ENCODE measurements at places on chromosomes 3 and 15. TPM values are rescaled to one million over a fixed set of nuclear protein-coding genes. Genes with fewer than 3 reads are reported as not detected.

- no peak for DNase-seq
Measured at GRCh38 chr3:122697952-122698620, 17.4 kb downstream of the PARP14 start.

DNA sequence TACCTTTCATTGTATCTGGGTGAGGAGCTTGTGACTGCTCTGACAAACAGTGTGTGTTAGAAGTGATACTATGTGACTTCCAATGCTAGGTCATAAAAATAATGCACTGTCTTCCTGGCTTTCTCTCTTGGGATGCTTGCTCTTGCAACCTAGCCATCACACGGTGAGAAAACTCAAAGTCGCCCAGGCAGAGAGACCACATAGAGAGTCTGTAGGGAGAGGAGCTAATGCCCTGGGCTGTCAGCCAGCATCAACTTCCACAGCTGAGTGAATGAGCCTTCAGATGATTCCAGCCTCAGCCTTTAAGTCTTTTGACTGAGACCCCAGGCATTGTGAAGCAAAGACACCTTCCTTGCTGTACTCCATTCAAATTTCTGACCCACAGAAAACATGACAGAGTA is 220.6 kb upstream of the SGO1 start:
- DNase-seq: no peak

DNA sequence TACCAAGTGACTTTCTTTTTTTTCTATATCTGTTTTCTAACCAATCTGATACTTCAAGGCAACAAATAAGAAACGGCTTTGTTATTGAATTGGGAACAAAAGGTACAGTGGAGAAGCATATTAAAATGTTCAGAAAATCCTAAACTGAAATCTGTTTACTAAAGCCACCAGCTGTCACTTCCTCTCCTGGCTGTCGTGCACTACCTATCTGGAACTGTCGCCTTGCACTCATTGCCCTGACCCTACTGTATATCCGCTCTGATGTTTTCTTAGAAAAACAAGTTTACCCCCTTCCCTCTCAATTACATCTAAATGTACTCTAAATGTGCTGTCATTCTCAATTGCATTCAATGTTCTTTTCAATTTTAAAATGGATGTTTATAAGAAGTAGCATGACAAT is 439.8 kb upstream of the ARRDC4 start:
- no peak for DNase-seq

- DNase-seq: no peak
Measured at GRCh38 chr3:195040094-195040493, 230.9 kb downstream of the XXYLT1 start.

DNA sequence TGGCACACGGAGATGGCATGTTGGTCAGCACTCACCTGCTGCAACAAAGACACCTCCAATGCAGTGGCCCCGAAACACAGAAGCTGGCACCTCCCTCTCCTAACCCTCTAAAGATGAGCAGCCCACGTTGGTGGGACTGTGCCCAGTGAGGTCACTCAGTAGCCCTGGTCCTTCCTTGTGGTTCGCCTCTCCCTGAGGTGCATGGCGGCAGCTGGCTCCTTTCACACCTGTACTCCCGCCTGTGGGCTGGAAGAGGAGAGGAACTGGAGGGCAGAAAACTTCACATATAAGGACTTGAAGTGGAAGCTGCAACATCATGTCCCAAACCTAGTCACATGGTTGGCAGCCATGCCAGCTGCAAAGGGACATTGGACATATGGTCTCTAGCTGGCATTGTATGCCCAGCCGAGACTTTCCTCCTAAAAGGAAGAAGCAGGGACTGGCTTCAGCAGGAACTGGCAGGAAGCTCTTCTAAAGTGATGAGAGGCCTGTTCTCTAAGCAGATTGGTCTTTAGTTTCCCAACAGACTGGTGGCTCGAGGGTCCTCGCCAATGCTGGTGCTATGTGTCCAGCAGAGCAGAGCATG is 10.8 kb upstream of the C3orf22 start:
- DNase-seq: no peak

DNA sequence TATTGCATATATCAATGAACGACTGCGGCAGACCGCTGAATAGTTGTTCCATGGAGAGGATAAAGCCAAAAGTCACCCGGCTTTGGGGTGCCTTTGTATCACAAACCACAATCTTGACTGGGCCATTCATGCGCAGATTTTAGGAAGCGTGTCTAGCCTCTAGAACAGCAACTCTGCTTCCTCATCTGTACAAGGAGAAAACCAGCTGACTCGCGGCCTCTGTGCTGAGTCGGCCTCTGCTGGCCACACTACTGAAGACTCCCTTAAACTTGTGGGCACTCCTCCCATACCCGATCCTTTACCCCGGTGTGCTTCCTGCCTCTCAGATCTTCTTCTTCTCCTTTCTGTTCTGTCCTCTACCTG is 872 bp downstream of the DLEC1 start:
- DNase-seq: peak; percentile 41

DNA sequence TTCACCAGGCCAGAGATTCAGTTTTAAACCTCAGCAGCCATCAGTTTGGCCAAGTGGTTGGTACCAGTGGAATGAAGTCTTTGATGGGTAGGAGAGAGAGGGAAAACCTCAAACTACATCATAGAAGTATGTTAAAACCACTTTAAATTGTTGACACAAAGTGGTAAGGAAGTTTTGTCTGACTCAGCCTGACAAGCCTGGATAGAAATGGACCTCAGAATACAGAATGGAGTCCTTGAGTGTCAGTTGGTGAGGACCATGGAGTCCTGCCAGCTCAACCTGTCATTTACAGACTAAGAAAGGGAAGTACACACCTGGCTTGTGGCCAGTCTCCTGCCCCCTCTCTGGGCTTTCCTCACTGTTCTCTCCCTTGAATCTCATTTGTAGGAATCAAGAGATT is 12.1 kb downstream of the EAF1 start:
- no peak for DNase-seq

DNA sequence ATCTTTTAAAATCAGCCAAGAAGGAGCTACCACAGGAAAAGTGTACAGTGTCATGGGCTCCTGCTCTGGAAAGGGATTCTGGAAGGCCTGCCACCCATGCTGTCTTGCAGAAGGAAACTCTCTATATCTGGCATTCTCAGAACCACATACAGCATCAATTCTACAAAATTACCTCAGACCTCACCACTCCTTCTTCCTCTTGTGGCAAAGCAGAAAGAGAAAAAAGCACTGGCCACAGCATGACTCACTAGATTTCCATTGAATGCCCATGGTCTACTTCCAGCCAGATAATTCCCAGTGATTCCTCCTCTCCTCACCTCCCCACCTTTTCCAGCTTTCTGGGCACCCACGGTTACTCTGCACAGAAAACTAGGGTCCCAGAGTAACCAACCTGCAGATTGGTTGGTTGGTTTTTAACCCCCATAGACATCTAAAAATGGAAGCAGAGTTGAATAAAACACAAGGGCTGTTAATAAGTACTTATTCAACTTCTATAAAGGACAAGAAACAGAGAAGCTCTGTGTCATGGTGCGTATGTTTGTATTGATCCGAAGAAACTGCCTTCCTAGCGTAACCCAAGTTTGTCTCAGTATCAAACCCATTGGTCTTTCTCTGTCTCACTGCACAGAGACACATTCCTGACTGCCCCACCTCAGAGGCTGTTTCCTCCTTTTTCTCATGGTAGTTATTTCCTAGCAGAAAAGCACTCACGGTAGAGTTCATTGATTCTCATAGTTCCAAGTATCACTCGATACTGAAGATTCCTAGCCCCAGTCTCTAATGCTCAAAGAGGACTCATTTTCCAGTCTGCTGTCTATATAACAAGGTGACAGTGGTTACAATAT is 67.7 kb downstream of the LDHAL6B start:
- no peak for DNase-seq

GRCh38 chr15:101193806-101194545 is 57.9 kb downstream of the CHSY1 start:
- no peak for DNase-seq

DNA sequence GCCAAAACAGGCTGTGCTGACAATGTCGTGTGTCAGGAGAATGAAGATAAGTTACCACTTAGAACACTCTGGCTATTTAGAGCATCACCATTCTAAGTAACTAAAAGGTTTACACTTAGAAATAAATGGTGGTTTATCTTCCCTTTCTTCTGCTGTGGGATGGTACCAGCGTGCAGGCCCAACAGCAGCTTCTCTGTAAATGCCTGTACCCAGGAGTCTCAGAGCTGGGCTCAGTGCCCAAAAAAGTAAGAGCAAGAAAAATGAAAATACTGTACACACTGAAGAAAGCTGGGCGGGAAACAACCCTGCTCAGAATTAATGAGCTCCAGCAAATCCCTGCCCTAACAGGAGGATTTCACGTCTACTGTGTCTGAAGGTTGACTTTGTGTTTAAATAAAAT is 206.5 kb downstream of the MFSD1 start:
- no peak for DNase-seq

- DNase-seq: no peak
Measured at GRCh38 chr3:135125171-135125801, 330.2 kb downstream of the EPHB1 start.

- no peak for DNase-seq
Measured at GRCh38 chr15:101252836-101253235, 988 bp upstream of the CHSY1 start.

DNA sequence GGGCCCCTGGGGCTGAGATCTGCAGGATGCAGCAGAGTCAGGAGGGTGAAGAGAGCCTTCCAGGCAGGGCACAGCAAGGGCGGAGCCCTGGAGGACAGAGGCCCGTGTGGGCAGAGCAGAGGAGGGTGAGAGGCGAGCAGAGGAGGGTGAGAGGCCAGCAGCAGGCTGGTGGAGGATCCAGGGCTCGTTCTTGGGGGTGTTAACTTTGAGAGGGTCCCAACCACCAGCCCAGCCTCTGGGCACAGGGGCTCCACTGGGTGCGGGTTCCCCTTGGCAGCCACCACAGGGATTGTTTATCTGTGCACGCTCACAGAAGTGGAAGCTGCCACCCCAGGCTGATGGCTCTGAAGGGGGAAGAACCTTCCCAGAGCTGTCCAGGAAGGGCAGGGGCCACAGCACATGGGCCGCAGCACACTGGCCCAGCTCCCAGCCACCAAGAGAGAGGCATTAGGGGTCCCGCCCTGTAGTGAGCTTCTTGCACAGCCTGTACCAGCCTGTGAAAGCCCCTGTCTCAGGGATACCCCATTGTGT is 9.3 kb upstream of the PLXND1 start:
- DNase-seq: no peak

DNA sequence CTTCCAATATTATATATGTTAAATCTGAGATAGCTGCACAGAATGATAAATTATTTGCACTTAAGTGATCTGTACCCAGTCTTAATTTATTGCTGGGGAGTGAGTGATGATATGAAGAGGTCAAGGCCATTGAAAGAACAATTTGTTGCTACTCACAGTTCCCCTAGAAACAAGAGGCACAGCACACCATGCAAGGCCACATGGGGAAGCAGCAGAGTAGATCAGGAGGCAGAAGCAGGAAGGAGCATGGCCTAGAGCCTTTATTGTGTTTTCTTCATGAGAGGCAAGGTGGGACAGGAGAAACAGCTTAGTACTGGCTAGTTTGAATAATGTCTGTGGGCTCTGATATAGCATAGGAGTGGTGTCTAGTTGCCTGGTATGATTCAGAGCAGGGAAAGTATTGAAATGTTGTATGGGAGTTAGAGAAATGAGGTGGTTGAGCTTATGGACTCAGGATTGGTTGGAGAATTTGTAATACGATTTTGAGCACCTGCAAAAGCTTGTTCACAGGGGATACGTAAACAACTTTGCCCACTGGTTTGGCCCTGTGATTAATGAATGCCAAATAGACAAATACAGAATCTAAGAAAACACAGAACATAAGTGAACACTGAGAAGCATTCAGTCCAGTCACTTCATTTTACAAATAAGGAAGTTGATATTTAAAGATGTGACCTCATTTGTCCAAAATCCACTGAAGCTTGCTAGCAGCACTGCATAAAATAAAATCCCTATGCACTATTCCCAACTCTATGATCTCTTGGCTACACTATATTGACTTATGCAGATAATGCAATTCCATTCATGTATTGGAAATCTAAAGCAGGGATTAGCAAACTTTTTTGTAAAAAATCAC is 71.7 kb downstream of the TMCO5A start:
- no peak for DNase-seq

DNA sequence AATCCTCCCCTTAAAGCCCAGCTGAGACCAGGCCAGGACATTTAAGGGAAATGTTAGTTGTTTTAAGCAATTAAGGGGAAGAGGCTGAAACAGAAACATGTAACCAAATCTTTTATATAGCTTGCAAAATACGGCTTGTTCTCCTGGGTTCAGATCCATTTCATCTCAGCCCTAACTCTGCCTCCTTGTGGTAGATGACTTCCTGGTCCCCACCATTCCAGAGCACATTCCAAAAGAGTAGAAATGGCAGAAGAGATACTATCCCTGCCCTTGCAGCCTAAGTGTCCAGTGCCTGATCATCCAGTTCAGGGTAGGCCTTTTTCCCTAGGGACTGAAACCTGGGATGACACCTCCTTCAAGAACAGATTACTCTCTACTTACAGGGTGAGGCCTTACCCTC is 266.2 kb upstream of the VEPH1 start:
- no peak for DNase-seq

DNA sequence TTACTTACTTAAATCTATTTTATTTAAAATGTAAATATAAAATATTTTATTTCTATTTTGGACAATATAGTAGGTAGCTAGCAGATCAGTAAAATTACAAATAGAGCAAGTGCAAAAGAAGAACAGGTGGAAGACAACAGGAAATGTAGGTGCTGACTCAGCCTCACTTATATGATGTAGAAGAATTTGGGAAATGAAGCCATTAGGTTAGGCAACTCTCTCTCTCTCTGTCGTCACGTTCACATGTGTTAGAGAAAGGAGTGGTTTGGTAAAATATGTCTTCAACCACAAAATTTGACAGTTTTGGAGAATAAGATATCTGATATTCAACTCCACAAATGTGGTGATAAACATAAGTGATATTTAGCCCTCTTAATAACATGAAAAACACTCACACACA is 532.5 kb upstream of the KCNMB2 start:
- DNase-seq: no peak

GRCh38 chr15:33729653-33730052 is 238.6 kb upstream of the CHRM5 start:
- no peak for DNase-seq

- no peak for DNase-seq
Measured at GRCh38 chr3:32667072-32667582, 17.9 kb upstream of the CNOT10 start.

SST gene
- total RNA-seq: not detected

FBXO40 gene
- not detected for total RNA-seq

LYZL4 gene
- total RNA-seq: not detected

GOLGA6L10 gene
- total RNA-seq: 0.93 TPM

UMPS gene
- 19.7 TPM for total RNA-seq

GPR27 gene
- 1.1 TPM for total RNA-seq

DCP1A gene
- total RNA-seq: 58.9 TPM

PIERCE2 gene
- not detected for total RNA-seq

ADAMTSL3 gene
- not detected for total RNA-seq

PYGO1 gene
- total RNA-seq: not detected

AADAC gene
- not detected for total RNA-seq

GNAT1 gene
- 0.11 TPM for total RNA-seq

EAF2 gene
- 4.4 TPM for total RNA-seq

ESYT3 gene
- 0.22 TPM for total RNA-seq

SPTSSB gene
- total RNA-seq: 0.11 TPM

CLDN11 gene
- not detected for total RNA-seq
